GM23248 (cell line): ENCODE measurements at places on chromosomes 1 and 21. TPM values are rescaled to one million over a fixed set of nuclear protein-coding genes. Genes with fewer than 3 reads are reported as not detected.
A peak's percentile ranks its signal among the peaks of the same experiment; 100 is the strongest.

The ERICH3 gene
- polyA plus RNA-seq: not detected in 2 replicates

GRCh38 chr1:190169311-190170067 is 308.2 kb downstream of the BRINP3 start:
- DNase-seq: no peak

DNA sequence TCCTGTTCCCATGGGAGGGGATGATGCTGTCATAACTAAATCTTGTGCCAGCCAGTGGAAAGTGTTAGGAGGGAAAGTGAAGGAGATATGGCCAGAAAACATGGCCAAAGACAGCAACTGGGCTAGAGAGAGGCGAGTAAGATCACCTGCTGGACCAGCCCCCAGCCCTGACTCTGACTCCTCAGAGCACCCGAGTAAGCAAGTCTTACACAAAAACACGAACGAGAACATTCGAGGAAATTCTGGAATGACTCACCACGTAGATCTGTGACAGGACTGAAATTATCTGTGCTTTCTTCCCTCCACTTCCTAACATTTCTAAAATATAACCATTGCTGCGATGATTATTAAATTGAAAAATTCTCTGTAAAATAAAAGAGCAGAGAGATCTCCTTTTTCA is 9.2 kb downstream of the ZNF496 start:
- DNase-seq: no peak

DNA sequence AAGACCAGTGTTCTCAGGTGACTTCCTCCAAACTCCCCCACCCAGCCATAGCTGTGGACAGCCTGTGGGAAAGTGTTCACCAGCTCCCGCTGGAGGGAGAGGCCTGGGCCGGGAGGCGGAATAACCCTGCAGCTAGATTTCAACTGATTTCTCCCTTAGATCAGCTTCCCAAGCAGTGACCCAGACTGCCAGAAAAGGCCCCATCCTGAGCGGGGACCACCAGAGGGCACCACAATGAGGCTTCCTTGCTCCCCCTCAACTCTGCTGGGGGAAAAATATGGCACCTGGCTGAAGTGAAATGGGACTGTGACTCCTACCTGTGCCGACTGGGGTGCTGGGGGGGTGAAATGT is 50.8 kb downstream of the RHBG start:
- DNase-seq: no peak

DNA sequence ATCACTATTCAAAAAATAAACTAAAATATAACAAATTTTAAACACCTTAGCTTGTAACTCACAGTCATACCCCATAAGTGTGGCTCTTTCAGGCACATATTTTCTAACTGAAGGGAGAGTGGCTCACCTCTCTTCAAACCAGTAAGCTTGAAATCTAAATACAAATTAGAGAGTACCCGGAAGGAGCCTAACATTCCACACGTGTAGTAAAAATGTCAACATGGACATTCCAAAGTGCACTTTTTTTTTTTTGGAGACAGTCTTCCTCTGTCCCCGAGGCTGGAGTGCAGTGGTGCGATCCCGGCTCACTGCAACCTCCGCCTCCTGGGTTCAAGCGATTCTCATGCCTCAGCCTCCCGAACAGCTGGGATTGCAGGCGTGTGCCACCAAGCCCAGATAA is 275.6 kb upstream of the ADGRL2 start:
- DNase-seq: no peak

DNA sequence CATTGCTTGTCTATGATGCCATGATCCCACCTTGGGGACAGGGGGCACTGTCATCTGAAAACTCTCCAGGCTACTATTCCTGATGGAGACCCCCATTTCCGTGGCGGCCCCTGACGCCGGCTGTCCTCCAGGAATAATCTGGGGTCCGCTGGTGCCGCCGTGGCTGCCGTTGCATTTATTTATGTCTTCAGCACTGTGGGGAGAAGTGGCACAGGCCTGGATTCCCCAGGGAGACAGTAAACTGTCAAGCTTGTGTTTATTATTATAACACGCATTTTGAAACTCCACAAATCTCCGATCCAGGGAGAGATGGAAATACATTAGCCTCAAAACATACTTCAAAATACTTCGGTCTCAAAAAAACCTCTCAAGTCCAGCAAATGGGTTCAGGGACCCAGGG is 126.9 kb upstream of the C1orf174 start:
- DNase-seq: no peak

GRCh38 chr1:212132025-212132424 is 96.5 kb downstream of the DTL start:
- peak; percentile 51 for DNase-seq
